ENCODE measurements at places on chromosomes 5 and 9.

DNA sequence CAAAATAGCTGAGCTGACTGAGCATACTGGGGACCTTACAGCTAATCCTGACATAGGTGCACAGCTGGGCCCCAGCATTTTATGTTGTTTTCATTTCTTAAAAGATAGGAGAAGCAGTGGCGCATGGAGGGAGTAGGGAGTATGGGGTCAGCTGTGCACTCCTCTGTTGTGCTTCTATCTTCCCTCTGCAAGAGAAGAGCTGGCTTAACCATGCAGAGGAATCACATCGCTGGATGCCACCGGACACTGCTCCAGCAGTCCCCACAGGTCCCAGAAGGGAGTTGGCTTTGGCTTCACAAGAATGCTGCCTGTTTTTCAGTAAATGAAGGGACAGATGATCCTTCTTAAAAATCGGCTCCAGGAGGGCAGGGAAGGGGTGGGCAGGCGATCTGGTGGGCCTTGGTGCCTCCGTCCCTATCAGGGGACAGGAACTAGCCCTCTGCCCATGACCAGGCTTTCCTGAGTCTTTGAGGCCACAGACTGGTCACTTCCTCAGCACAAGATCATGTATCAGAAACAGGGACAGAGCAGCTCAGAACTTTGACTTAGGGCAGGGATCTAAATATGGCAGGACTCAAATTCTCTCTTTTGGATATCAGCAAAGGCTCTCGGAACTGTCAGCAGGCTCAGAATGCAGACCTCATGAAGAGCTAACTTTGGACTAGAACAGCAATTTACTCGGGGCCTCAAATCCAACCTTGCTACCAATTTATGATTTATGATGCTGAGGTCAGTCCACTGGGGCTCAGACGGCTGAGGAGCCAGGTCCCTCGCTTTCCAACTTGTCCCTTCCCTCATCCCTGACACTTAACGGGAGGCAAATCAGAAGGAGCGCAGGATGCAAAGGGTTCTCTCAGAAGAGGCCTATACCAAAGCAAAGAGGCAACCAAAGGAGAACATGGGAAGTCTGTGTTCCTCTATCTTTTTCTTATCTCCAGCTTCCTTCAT, 47.2 kb downstream of the MARCHF3 start:
- DNase-seq = no peak

GRCh38 chr5:169389318-169389717, 88.4 kb upstream of the SLIT3 start:
- no peak for DNase-seq

- no peak for DNase-seq
Measured at GRCh38 chr5:172830876-172831662, 3.0 kb upstream of the ERGIC1 start.

GRCh38 chr5:39519079-39519478, 94.3 kb upstream of the DAB2 start:
- no peak for DNase-seq

DNA sequence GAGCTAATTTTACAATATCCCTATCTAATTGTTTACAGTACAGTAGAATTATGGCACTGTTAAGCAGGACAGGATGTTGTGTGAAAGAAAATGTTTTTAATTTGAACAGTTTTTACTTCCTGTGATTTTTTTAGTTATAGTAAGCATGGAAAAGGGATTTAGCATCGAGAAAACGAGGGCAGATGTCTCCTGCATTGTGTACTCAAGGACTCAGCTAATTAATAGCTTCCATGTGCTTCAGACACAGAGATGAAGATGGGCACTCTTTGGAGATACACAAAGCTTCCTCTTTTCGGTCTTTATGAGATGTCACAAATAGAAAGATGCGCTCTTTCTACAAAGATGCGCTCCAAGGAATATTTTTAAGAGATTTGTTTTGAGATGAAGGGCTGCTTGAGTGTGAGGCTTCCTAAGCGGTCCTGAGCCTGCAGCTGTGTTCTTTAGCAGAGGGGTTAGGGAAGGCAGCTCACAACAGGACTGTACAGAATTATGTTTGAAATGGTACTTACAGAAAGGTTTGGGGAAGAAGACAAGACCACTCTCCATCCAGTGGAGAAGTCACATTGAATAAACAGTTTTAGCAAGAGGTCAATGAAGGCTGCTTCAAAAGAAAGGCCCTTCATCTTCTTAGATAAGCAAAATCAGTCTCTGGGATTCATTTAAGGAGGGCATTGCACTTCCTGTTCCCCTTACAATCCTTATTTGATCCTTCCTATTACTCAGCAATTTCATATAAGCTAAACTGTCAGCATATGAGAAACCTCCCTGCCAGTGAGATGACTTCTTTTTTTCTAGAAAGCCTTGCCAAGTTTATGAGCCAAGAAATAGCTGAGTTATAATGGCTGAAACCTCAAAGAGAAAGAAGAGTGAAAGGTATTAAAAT, 311.5 kb downstream of the EFNA5 start:
- DNase-seq = no peak

GRCh38 chr9:23769307-23769935, 56.6 kb downstream of the ELAVL2 start:
- DNase-seq = no peak

DNA sequence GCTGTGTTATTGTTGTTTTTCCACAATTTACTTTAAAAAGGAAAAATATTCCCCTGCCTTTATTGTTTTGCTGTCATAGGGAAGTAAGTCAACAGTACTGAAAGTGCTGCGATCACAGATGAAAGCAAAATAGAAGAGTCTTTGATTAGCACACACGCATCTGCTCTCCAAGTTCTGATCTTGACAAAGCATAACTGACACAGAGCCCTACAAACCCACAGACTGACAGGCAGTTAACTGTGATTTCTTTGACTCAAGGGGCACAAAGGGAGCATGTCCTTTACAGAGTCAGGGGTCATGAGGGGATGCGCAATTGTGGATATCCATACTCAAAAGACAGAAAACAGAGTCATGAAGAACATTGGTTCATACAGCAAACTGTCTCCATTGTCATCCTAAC, 123.7 kb downstream of the SNCAIP start:
- DNase-seq = no peak

- DNase-seq = no peak
Measured at GRCh38 chr5:151592855-151593408, 1.8 kb upstream of the FAT2 start.

- DNase-seq = no peak
Measured at GRCh38 chr9:132996526-132996925, 18.0 kb downstream of the GFI1B start.

- no peak for DNase-seq
Measured at GRCh38 chr5:100306000-100306399, 229.2 kb upstream of the FAM174A start.

GRCh38 chr5:92909602-92909962, 671.4 kb downstream of the NR2F1-AS1 start:
- peak; percentile 34 for DNase-seq

DNA sequence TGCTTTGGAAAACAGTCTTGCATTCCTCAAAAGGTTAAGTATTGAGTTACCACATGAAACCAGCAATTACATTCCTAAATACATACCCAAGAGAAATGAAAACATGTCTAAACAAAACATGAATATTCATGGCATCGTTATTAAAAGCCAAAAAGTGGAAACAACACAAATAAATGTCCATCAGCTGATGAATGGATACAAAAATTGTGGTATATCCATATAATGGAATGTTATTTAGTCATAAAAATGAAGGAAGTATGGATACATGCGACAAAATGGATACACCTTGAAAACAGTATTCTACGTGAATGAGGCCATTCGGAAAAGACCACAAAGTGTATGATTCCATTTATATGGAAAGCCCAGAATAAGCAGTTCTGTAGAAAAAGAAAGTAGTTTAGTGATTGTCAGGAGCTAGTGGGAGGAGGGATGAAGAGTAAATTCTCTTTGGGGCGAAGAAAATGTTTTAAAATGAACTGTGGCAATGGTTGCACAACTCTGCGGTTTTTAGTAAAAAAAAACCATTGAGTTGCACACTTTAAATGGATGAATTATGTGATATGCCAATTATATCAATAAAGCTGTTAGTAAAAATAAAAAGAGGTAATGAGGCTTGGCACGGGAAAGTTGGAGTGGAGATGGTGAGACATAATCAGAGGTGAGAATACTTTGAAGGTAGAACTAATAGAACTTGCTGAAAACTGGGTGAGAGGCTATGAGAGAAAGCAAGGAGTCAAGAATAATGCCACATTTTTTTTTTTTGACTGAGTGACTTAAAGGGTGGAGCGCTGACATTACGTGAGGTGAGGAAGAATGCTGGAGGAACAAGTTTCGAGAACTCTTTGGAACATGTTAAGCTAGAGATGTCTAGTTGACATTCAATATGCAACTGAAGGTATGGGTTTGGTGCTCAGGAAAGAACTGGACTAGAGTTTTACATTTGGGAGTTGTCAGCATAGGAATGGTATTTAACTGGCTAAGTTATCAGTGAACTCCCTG, 194.9 kb upstream of the ZNF608 start:
- DNase-seq = no peak

DNA sequence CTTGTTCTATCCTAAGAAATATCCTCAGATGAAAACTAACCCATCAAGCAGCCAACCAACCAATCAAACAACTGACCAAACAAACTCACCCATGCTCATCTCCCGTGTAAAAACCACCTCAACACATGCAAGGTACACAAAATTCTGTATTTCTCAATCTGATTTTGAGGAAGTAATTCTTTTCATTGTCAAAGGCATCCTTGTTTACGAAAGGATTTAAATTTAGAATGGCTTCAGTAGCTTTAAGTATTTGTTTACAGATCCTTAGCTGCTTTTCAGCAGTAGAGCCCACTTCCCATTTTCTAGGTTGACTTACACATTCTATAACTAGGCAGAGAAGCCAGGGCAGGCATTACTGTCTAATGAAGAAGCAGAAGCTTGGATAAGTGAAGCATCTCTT, 78.6 kb downstream of the NTRK2 start:
- no peak for DNase-seq

Data from NCI-H2171 (cell line).